ENCODE measurements at places on chromosomes 7 and 10. TPM values are rescaled to one million over a fixed set of nuclear protein-coding genes. Genes with fewer than 3 reads are reported as not detected.

Gene PLOD3
- 35.9 TPM for total RNA-seq

Gene SH3PXD2A
- total RNA-seq: 18.2 TPM

Gene CCDC172
- total RNA-seq: not detected

Gene PRF1
- 1.4 TPM for total RNA-seq

Gene SCIN
- total RNA-seq: 0.67 TPM

Gene URGCP
- 26.4 TPM for total RNA-seq

Gene LAMB1
- 52.2 TPM for total RNA-seq

Gene GRID2IP
- 0.28 TPM for total RNA-seq

DNA sequence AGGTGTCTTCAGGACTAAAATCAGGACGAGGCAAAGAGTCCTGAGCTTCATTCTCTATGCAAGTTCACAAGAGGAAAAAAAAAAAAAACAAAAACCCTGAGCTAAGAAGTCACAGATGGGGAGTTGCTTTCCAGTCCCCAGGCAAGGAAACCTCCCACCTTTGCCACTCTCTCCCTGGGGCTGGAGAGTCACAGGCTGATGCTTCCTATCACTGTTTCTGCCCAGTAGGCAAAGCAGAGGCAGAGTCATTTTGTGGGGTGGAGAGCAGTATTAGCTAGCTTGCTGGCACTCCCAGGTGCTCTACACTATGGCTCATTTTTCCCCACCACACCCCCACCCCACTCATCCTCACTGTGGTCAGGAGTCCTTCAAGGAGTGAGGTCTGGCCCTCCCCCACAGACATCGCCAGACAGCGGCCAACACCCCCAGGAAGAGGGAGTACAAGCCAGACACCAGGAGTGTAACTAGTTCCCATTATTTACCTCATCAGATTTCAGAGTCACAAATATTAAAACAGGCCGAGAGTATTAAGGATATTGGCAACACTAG, 34.6 kb upstream of the UNC5B start:
- H3K4me3 ChIP-seq: no peak overlapping the region
- no peaks in the 10 kb centered on the region for H3K36me3 ChIP-seq
- no peak overlapping the region for H3K27ac ChIP-seq
- H3K27me3 ChIP-seq: no peaks in the 10 kb centered on the region

- no peak for DNase-seq
- no peaks in the 10 kb centered on the region for H3K4me1 ChIP-seq
- no peaks in the 10 kb centered on the region for H3K36me3 ChIP-seq
These were observed 636.3 kb downstream of the PARD3 start for GRCh38 chr10:34178756-34179155.

- H3K4me3 ChIP-seq: no peak overlapping the region
- no peaks in the 10 kb centered on the region for H3K4me1 ChIP-seq
- no peak for DNase-seq
- peaks cover 3% of the 10 kb centered on the region for H3K36me3 ChIP-seq
- no peaks in the 10 kb centered on the region for H3K27me3 ChIP-seq
These were observed 239.1 kb downstream of the ZMYND11 start for GRCh38 chr10:374354-374753.

DNA sequence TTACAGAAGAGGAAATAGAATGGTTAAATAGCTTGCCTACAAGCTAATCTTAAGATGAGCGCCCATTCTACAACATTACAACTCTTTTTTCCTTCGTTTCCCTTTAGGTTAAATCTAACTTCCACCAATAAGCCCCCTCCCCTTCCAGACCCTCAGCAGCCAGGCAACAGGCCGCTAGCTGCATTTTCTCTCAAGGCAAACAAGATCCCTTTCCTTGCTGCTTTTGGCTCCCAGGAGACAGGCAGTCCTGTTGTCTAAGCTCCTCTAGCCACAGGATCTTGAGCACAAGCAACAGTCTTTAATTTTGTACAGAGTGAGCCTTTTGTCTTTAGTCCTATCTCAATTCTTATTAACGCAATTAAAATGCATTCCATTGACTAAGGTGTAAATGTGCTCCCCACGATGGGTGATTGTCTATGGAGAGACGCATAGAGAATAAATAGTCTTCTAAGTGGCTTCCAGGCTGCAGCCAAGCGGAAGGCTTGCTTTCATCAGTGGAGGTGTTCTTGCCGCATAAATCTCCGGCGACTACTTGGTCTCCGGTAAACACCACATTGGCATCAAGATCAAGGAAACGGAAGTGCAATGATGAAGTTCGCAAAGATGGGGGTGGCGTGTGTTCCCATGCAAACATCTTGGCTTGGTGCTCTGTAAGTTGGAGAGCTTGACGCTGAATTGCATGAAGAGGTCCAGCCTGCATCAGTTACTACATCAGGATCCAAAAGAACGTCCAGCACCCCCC, 181.9 kb upstream of the LYZL2 start:
- H3K36me3 ChIP-seq: no peaks in the 10 kb centered on the region
- no peaks in the 10 kb centered on the region for H3K27me3 ChIP-seq
- no peak for DNase-seq
- H3K4me3 ChIP-seq: no peak overlapping the region

DNA sequence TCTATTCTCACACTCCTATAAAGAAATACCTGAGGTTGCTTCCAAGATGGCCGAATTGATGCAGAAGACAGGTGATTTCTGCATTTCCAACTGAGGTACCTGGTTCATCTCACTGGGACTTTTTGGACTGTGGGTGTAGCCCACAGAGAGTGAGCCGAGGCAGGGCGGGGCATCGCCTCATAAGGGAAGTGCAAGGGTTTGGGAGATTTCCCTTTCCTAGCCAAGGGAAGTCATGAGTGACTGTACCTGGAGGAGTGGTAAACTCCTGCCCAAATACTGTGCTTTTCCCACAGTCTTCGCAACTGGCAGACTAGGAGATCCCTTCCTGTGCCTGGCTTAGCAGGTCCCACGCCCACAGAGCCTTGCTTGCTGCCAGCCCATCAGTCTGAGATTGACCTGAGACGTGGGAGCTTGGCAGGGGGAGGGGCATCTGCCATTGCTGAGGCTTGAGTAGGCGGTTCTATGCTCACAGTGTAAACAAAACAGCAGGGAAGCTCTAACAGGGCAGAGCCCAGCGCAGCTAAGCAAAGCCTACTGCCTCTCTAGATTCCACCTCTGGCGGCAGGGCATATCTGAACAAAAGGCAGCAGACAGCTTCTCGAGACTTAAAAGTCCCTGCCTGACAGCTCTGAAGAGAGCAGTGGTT, 152.2 kb downstream of the ARL4A start:
- H3K4me3 ChIP-seq: no peak overlapping the region
- DNase-seq: no peak
- no peaks in the 10 kb centered on the region for H3K36me3 ChIP-seq
- H3K27me3 ChIP-seq: no peaks in the 10 kb centered on the region
- no peaks in the 10 kb centered on the region for H3K4me1 ChIP-seq

GRCh38 chr7:120079022-120079421, 194.0 kb upstream of the KCND2 start:
- H3K27ac ChIP-seq: no peak overlapping the region
- DNase-seq: no peak
- H3K4me1 ChIP-seq: no peaks in the 10 kb centered on the region
- H3K4me3 ChIP-seq: no peak overlapping the region
- H3K27me3 ChIP-seq: no peaks in the 10 kb centered on the region

DNA sequence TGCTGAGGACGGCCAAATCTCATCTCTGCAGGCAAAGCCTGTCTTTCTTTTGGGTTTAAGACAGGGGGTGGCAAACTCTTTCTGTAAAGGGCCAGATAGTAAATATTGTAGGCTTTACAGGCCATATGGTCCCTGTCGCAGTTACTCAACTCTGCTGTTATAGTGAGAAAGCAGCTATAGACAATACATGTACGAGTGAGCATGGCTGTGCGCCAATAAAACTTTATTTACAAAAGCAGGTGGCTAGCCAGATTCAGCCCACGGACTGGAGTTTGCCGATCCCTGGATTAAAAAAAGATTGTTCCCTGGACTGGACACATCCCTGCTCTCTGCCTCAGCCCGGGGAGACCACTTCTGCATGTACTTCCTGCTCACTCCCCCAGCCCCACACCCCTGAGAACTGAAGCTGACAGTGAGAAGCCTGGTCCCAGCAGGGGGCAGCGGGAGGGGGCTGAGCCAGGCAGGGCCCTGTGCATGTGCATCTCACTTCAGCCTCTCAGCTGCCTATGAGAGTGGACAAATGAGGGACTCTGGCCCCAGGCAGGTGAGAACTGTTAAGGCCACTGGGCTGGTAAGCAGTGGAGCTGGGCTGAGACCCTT, 392.4 kb downstream of the PLXNA4 start:
- no peaks in the 10 kb centered on the region for H3K27me3 ChIP-seq
- DNase-seq: no peak
- no peaks in the 10 kb centered on the region for H3K4me1 ChIP-seq
- H3K4me3 ChIP-seq: no peak overlapping the region

DNA sequence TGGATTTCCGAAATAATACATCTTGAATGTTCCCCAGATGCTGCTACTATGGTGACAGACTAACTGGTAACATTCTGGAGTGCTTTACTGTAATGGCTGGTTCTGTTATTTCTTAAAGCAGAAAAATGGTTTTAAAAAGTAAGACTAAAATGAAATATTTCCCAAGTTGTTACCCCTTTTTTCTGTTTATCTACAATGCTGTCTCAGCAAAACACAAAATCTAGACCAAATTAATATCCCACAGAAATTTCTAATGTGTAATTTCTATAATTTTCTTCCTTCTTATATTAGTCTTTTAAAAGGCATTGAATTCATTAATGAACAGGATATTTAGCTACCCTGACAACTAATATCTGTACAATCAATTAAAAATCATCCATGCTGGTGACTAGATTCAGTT, 19.1 kb upstream of the MTERF1 start:
- no peak overlapping the region for H3K4me3 ChIP-seq
- no peaks in the 10 kb centered on the region for H3K36me3 ChIP-seq
- H3K27ac ChIP-seq: no peak overlapping the region
- H3K27me3 ChIP-seq: no peaks in the 10 kb centered on the region
- DNase-seq: no peak

DNA sequence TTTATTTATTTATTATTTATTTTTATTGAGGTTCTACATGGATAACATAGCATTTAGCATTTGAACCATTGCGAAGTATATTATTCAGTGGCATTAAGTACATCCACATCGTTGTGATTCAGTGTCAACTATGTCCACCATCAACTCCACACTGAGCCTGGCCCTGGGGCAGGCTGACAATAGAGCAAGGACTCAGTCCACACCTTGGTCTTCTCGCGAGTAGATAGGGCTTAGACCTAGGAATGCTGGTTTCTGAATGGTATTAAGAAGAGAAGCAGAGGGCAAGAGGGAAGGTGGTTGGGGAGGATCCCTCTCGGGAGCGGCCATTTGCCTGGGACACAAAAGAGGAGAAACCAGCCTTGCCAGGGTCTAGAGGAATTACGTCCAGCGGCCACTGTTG, 599.2 kb upstream of the MGMT start:
- no peaks in the 10 kb centered on the region for H3K27me3 ChIP-seq
- peaks cover 8% of the 10 kb centered on the region for H3K4me1 ChIP-seq
- no peaks in the 10 kb centered on the region for H3K36me3 ChIP-seq
- H3K27ac ChIP-seq: no peak overlapping the region

DNA sequence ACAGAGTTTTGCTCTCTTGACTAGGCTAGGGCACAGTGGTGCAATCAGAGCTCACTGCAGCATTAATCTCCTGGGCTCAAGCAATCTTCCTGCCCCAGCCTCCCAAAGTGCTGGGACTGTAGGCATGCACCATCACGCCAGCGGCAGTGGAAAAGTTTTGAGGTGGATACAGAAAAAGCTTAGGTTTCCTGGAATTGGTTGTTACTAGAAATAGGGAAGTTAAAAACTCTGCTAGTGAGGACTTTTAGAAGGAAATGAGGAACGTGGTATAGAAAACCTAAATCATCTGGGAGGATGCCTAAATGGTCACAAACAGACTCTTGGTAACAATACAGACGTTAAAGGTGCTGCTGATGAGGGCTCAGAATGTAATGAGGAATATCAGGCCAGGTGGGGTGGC, 10.9 kb upstream of the SNX8 start:
- H3K36me3 ChIP-seq: no peaks in the 10 kb centered on the region
- no peaks in the 10 kb centered on the region for H3K4me1 ChIP-seq
- H3K4me3 ChIP-seq: no peak overlapping the region
- DNase-seq: no peak
- no peak overlapping the region for H3K27ac ChIP-seq

DNA sequence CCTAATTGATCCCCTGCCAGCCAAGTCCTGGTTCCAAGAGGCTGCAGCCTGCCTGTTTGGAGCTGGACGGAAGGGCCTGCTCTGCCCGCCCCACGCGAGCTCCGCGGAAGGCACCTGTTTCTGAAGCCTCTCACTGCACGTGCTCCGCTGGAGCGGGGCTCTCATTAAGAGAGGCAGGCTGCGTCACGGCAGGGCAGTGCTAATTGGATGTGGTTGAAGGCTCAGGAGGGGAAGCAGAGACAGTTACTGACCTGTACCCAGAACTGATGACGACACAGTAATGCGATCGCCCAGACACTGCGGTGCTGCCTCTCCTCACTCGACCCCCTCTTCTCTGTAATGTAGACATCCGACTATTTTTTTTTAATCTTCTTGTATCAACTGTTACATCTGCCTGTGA, 411.1 kb upstream of the MGMT start:
- no peak overlapping the region for H3K27ac ChIP-seq
- no peak for DNase-seq
- no peaks in the 10 kb centered on the region for H3K4me1 ChIP-seq
- H3K4me3 ChIP-seq: no peak overlapping the region
- H3K27me3 ChIP-seq: no peaks in the 10 kb centered on the region

DNA sequence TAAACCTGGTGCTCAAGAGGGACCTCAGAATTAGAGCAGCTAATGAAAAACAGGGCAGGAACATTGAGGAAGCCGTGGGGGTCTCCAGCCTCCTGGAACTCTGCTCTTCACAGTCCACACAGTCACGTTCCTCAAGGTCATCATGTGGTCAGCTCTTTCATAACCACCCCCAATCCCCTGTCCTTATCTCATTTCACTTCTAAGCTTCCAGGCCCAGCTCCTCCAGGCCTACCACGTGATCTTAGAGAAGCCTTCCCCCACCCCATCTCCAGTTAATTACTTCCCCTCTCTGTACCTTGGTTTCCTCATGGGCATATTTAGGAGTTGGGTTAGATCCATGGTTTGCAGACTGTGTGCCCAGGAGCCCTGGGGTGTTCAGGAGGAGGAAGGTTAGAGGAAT, 106.4 kb upstream of the TCF7L2 start:
- no peak overlapping the region for H3K4me3 ChIP-seq
- H3K27me3 ChIP-seq: no peaks in the 10 kb centered on the region
- no peaks in the 10 kb centered on the region for H3K4me1 ChIP-seq
- no peaks in the 10 kb centered on the region for H3K36me3 ChIP-seq
- no peak overlapping the region for H3K27ac ChIP-seq
- DNase-seq: no peak

- H3K4me3 ChIP-seq: no peak overlapping the region
- H3K4me1 ChIP-seq: no peaks in the 10 kb centered on the region
- H3K36me3 ChIP-seq: no peaks in the 10 kb centered on the region
- no peaks in the 10 kb centered on the region for H3K27me3 ChIP-seq
- no peak overlapping the region for H3K27ac ChIP-seq
These were observed 152.0 kb upstream of the LRGUK start for GRCh38 chr7:133975130-133975529.

DNA sequence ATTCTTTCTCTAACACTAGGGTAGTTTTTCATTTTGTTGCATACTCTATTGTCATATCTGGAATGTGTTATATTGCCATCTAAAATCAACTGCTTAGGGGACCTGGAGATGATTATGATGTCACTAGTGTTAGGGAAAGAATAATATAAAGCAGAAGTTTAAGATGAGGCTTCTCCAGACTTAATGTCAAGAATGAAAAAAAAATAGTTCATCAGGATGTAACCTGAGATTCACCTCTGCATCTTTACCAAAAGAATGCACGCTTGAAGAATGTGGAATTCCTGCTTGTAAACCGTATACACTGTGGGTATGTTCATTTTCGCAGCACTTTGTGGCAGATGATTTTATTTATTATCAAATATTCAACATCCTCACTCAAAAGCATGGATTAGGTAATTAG, 184.6 kb downstream of the ST7 start:
- no peaks in the 10 kb centered on the region for H3K4me1 ChIP-seq
- no peak for DNase-seq
- no peak overlapping the region for H3K4me3 ChIP-seq
- no peak overlapping the region for H3K27ac ChIP-seq
- no peaks in the 10 kb centered on the region for H3K27me3 ChIP-seq

Data from right atrium auricular region (tissue), 2 donors.